Activated CD8-positive, alpha-beta T cell treated with anti-CD3 and anti-CD28 coated beads, Interleukin-2, amount 10 ng/mL, durations not matched to agents 7 days and 5 days (primary cell): ENCODE measurements at places on chromosomes 12 and 14. TPM values are rescaled to one million over a fixed set of nuclear protein-coding genes. Genes with fewer than 3 reads are reported as not detected.

The TRPV4 gene
- not detected for total RNA-seq

DNA sequence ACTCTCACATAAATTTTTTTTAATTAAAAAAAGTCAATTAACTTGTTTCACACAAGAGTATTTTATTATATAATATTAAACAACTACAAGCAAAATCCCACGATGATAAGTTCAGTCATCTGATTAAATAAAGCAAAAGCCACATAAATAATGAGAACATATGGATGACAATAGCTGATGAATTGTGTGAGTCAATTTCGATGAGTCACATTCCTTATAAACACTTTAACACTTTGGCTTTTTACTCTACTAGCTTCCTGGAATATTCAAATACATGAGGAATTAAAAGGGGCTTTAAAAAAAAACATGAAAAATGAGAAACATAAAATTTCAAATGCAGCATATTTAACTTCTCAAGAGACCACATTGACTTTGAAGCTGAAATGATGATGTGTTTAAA, 95.3 kb downstream of the BCAT1 start:
- no peak for DNase-seq

- DNase-seq: peak; percentile 26
These were observed 605 bp downstream of the ANKRD52 start for GRCh38 chr12:56257491-56258067.

DNA sequence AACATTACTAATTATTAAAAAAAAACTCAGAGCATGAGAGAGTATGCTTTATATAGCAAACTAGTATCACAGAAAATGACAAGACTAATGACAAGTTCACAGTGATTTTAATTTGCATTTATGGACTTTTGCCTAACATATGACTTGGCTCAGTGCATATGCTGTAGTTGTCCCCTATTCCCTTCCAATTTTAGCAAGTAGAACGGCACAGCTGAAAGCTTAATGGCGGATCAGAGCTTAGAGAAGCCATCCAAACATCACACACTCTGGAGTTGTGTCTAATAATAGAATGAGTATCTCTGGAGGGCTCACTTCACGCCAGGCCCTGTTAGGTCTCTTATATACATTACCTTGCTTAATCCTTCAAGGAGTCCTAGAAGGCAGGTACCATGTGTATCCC, 13.3 kb downstream of the CNIH1 start:
- no peak for DNase-seq

GRCh38 chr14:74684434-74684833, 28.4 kb downstream of the AREL1 start:
- DNase-seq: no peak

The KRT6C gene
- total RNA-seq: not detected

The ASIC1 gene
- 27.9 TPM for total RNA-seq

DNA sequence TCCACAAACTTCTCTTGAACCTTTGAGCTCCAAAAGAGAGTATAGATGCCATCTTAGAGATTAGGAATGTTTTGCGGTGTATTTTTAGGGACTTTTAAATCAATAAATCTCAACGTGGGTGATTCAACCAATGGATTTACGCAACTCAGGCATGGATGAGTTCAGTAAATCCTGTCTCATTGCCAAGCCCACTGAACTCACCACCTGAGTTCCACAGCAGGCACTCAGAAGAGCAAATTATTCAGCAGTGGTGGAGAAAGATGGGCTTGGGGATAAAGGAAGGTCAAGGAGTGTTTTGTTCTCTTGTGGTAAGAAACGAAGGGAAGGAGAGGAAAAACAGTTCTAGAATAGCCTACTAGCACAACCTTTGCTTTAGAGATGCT, 68.7 kb upstream of the HMGA2 start:
- DNase-seq: no peak

GRCh38 chr12:49013428-49013827, 5.1 kb downstream of the PRKAG1 start:
- DNase-seq: no peak

The TNFAIP2 gene
- 0.23 TPM for total RNA-seq

- peak; percentile 68 for DNase-seq
These were observed 11.8 kb downstream of the COPS7A start for GRCh38 chr12:6735448-6736191.

- DNase-seq: no peak
These were observed 87.5 kb downstream of the DUSP6 start for GRCh38 chr12:89264837-89265236.

GRCh38 chr12:34626363-34627157, 604.3 kb downstream of the ALG10 start:
- no peak for DNase-seq

The EXOC5 gene
- total RNA-seq: 69.6 TPM

DNA sequence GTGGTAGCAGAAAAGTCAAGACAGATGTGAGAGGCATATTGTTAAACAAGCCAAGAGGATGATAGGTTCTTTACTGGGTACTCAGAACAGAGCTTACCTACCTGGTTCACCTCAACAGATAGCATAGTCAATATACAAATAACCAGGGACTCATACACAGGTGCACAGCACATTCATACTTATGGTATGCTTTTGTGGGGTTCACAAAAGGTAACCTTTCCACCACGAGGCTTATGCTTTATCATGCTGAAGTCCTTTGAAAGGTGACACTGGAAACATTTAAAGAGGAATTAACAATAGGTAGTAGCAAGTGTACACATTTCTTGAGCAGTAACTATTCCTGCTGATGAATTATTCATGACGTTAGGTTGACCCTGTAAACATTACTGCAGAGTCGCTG, 42.2 kb upstream of the MBIP start:
- no peak for DNase-seq

- no peak for DNase-seq
These were observed 8.5 kb downstream of the TMEM233 start for GRCh38 chr12:119601877-119602733.

The AICDA gene
- not detected for total RNA-seq

GRCh38 chr12:38162708-38163441, 153.7 kb upstream of the ALG10B start:
- DNase-seq: no peak

DNA sequence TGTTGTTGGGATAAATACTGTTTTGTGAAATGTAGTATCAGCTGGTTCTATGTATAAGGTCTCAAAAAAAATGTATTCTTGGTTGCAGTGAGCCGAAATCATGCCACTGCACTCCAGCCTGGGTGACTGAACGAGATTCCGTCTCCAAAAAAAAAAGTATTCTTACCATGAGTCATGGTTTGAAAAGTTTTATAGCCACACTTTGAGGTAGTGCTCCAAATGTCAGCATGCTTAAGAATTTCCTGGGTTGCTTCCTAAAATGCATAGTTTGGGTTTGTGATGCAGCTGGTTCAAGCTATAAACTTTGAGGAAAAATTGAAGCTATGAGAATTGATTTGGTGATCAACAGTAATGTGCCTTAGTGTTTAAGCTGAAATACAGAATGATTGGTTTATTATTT, 48.0 kb downstream of the ETNK1 start:
- DNase-seq: no peak

The ALDH6A1 gene
- total RNA-seq: 14.2 TPM

GRCh38 chr14:106610691-106611090, 1084.3 kb downstream of the TMEM121 start:
- no peak for DNase-seq

The TMED8 gene
- total RNA-seq: 16.7 TPM

The TESPA1 gene
- 84.6 TPM for total RNA-seq

DNA sequence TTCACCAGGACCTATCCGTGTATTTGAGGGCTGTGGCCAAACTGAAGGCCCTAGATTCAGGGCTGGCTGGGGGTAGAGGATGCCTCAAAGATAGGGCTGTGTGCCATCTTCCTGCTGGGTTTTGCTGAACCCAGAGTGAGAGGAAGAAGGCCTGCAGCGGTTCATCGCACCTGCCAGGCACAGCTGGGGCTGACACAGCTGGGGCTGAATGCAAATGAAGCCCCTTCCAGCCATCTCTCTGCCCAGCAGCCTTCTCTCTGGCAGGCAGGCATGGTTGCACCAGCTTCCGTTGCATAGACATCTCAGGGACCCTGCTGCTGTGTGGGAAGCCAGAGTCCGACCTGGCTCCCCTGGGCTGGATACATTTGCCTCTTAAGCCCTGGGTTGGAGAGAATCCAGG, 152.4 kb downstream of the TSPAN9 start:
- no peak for DNase-seq

DNA sequence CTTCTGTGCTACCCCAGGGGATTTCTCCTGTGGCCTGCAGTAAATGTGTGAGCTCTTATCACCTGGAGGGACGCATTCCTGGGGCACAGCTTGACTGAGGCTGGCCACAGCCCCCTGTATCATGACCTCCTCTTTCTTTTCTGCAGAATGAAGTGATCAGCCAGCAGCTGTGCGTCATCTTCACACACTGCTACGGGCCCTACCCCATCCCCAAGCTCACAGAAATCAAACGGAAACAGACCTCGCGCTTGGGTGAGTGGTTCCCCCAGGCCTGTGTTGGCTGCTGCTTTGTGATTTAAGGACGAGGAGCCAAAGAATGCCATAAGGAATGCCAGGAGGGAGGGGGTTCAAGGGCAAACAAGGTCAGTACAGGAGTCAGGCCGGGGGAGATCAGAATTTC, 50.5 kb upstream of the PWP1 start:
- no peak for DNase-seq

- DNase-seq: peak; percentile 70
These were observed 37.3 kb upstream of the RCOR1 start for GRCh38 chr14:102554821-102555819.

The PPFIBP1 gene
- 17.5 TPM for total RNA-seq

GRCh38 chr12:57112492-57113294, 1.5 kb upstream of the STAT6 start:
- no peak for DNase-seq

DNA sequence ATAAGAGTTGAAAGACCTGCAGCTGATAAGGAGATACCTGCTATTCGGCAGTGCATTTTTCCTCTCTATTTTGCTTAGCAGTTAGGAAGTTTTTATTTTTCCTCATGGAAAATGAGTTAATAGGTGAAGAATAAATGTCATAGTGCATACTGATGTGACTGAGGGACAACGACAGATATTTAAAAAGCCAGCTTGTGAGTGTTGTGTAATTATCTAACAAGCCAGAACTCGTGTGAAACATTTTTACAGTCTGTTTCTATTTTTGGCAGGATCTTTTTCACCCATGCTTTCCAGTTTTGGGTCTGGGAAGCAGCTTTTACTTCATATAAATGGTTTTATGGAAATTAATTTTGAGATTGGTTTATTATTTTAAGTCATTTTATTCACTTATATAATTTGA, 2.9 kb downstream of the FBXO34 start:
- DNase-seq: no peak

The CIDEB gene
- total RNA-seq: 47.2 TPM

The GUCY2C gene
- total RNA-seq: not detected

DNA sequence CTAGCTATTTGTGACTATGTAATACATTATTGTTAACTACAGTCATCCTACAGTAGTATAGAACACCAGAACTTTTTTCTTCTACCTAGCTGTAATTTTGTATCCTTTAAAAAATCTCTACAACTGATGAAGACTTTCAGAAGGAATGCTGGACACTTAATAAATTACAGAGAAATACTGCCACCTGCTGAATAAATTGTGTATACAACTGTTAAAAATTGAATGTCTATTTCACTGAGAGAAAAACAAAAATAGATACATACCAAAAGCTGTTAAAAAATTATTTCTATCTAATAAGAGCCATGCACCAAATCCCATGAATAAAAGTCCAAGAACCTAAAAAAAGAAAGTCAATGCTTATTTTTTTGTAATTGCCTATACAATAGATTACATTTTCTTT, 6.6 kb downstream of the TSPAN19 start:
- no peak for DNase-seq

GRCh38 chr14:80047761-80048160, 163.5 kb downstream of the DIO2 start:
- no peak for DNase-seq

- no peak for DNase-seq
These were observed 85.1 kb downstream of the RGS6 start for GRCh38 chr14:72017290-72017689.

- DNase-seq: peak; percentile 48
These were observed 1.2 kb downstream of the DYRK2 start for GRCh38 chr12:67649570-67650387.

DNA sequence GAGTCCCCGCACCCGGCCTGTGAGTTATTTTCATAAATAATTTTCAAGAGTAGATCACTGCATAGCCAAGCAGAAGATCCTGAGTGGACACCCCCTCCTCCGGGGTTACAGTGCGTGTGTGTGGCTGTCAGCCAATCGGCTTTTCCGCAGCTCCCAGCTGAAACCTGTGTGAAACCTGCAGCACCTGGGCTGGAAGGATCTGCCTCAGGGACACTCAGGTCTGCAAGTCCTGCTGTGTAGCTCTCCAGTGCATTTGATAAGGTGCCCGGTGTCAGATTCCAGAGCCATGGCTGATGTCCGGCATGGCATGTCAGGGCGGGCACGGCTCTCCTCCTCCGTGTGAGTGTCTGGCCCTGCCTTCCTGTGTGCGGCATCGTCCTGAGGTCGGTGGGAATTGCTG, 124.8 kb downstream of the GLT1D1 start:
- DNase-seq: no peak

GRCh38 chr12:93889516-93890212, 212.5 kb downstream of the CRADD start:
- DNase-seq: no peak
